ENCODE measurements at places on chromosomes 6 and 20.
A peak's percentile ranks its signal among the peaks of the same experiment; 100 is the strongest.

GRCh38 chr20:24957326-24958016 is 8.4 kb downstream of the CST7 start:
- DNase-seq = peak; percentile 23

GRCh38 chr20:47466213-47466612 is 35.5 kb upstream of the NCOA3 start:
- no peak for DNase-seq

DNA sequence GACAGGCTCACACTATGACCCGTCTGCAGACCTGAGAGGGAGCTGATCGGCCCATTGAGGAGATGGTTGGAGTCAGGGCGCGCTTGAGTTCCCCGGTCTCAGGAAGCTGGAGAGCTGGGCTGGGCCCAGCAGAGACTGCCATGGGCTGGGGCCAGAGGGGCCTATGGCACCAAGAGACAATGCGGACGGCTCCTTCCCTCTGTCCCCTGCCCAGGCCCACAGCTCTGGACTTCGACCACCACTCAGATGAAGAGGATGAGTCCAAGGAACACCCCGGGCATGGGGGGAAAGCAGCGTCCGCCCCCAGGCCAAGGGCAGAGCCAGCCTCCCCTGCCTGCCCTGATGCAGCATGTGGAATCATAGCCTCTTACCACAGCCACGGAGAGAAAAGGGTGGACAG is 40.2 kb upstream of the PHACTR3 start:
- DNase-seq = no peak

DNA sequence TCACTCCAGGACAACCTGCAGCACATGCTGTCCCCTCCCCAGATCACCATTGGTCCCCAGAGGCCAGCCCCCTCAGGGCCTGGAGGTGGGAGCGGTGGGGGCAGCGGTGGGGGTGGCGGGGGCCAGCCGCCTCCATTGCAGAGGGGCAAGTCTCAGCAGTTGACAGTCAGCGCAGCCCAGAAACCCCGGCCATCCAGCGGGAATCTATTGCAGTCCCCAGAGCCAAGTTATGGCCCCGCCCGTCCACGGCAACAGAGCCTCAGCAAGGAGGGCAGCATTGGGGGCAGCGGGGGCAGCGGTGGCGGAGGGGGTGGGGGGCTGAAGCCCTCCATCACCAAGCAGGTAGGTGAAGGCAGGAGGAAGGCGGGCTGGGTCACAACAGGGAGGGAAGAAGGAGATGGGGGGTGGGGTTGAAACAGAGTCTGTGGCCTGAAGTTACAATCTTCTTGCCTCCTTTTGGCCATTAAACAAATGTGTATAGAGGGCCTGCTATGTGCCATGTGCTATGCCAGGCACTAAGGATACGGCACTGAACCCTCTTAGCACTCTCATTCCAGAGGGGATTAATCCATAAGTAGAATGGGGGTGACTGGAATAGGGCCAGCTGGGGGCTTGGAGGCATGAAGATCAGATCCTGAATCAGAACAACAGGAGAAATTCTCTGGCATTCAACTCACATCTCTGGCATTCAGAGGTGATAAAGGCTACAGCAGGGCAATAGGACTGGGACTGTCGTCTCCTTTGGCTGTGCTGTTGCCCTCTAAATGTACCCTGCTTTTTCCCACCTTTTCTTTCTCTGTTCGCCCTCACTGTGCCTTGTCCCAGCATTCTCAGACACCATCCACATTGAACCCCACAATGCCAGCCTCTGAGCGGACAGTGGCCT is 10.5 kb upstream of the ZBTB9 start:
- no peak for DNase-seq

DNA sequence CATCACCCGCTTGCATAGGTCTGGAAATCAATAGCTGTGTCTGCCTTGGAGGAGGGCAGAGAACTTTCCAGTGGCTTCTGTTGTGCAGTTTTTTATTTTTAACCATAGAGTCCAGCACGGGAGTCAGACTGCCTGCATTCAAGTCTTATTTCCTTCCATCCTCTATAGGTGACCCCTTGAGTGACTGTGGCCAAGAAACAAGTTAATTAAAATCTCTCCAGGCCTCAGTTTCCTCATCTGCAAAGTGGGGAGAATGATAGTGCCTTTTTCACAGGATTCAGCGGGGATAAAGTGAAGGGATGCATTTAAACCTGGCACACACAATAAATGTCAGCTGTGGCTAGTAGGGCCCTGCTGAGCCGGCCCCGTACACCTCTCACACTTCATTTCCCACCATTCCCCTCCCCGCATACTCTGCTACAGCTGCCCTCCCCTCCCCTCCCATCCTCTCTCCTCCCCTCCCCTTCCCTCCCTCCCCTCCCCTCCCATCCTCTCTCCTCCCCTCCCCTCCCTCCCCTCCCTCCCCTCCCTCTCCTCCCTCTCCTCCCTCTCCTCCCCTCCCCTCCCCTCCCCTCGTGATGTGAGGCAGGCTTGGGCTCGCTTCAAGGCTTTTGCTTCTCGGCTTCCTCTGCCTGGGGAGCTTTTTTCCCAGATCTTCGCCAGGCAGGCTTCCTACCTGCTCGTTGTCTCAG is 150.5 kb downstream of the TFAP2C start:
- no peak for DNase-seq

DNA sequence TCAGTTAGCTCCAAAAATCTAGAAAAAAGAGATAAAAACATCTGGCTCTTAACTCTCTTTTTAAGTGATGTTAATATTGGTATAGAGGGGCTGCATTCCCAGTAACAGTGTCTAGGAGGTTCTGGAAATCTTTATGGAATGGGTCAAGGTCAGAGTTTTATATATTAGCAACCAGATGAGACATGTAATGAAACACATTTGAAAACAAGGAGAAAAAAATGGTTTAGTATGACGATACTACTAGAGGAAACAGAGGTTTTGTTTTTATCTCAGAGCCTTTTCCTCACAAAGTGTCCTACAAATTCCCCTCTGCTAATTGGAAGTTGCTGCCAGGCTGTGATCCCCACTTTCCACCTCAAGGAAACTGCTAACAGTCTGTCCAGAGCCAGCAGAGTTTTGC is 100.6 kb upstream of the ISM1 start:
- DNase-seq = no peak

DNA sequence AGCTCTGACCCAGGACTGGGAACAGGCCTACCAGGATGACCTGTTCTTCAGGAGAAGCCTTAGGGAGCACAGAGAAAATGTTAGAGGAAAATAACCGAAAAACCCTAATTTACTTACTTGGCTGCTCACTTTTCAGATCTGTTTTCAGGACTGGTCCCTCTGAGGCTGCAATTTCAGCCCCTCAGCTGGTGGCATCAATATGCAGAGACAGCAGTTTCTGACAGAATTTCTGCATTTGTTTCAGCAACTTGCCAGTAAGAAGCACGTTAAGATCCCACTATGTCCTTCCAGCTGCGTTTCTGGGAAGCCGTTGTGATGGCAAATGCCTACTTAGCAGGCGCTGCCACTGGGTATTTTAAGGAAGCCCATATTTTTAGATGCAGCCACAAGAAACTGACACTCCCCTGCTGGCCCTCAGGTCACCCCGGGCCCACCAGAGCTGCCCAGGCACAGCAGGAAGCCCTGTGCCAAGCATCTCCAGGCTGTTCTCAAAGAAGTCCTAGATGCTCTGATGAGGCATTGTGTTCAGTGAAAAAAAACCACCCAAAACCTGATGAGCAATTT is 7.5 kb downstream of the YTHDF1 start:
- no peak for DNase-seq

GRCh38 chr20:5551621-5552020 is 198.6 kb upstream of the SHLD1 start:
- no peak for DNase-seq

GRCh38 chr6:6856538-6857523 is 250.9 kb upstream of the RREB1 start:
- DNase-seq = peak; percentile 59

- DNase-seq = no peak
These were observed 115.7 kb downstream of the PRIM2 start for GRCh38 chr6:57432919-57433684.

DNA sequence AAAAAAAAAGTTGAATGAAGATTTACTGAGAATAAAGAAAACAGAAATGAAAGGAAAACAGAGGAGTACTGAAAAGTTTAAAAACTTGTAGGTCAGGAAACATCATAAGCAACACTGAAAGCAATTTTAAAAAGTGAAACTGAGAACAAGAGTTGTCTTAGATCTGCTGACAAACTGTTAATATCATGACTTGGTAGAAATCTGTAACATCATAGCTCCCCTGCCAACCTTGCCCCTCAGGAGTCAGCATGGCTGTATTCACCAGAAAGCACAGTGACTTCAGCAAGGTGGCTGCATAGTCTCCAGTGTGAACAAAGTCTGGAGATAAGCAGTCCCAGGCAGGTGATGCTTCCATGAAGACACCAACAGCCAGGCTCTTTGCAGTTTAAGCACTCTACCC is 5.3 kb downstream of the NAA20 start:
- DNase-seq = no peak

DNA sequence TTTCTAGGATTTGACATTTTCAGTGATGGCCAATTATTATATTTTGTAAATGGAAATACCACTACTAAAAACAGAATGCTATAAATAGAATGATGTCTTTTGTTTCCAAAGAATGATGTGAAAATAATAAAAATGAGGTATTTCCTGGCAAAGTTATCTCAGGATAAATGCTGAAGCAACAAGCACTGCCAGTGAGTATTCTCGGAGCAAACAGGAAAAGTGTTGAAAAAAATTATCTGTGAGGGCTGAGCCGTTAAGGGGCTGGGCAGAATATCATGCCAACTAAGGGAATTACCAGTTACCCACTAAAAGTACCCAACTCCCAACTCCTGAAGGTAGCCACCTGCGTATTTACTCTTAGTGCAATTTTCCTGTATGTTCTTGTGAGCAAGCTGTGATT is 23.6 kb upstream of the SCAF8 start:
- no peak for DNase-seq

- DNase-seq = no peak
These were observed 65.6 kb downstream of the PLG start for GRCh38 chr6:160767647-160768019.

DNA sequence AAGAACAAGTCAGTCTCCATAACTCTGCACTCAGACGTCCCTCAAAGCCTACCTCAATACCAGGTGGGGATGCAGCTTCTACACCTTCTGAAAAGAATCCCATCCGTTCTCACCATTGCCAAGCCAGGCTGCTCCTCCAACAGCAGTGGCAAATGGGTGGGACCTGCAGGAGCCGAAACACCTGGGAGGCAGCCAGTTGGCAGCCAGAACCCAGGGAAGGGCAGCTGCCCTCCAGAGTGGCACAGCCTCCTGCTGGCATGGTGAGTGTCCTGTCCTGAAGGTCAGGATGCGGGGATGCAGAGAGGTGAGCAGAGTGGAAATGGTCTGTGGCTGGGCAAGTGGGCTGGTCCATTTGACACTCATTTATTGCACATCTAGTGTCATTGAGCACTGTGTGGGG is 210.6 kb upstream of the CDH4 start:
- no peak for DNase-seq

DNA sequence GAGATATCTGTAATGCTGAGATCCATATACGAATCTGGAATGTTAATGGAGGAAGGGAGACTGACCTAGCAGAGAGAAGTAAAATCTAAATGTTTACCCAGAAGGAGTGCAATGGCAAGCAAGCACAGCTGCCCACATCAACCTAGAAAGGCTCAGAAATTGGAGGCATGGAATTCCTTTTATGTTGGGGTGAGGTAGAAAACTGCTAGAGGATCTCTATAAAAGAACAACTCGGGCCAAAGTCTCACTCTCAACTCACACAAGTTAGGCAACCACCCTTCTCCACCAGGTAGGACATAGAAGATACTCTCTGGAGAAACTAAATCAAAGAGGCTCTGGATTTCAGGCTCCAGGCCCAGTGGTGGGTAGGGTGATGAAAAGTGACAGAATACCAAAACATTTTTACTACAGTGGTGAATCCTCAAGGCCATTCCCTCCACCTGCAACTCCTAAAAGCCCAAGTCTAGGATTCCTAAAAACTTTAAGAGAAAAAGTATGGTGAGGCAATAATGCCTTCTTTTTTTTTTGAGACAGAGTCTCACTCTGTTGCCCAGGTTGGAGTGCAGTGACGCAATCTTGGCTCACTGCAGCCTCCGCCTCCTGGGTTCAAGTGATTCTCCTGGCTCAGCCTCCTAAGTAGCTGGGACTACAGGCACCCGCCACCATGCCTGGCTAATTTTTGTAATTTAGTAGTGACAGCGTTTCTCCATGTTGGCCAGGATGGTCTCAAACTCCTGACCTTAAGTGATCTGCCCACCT is 9.5 kb upstream of the ADGRG6 start:
- no peak for DNase-seq
